ENCODE measurements at places on chromosomes 12 and 14.

- DNase-seq = peak; percentile 70
Observed at GRCh38 chr14:89303456-89304435, 113.3 kb downstream of the FOXN3 start.

DNA sequence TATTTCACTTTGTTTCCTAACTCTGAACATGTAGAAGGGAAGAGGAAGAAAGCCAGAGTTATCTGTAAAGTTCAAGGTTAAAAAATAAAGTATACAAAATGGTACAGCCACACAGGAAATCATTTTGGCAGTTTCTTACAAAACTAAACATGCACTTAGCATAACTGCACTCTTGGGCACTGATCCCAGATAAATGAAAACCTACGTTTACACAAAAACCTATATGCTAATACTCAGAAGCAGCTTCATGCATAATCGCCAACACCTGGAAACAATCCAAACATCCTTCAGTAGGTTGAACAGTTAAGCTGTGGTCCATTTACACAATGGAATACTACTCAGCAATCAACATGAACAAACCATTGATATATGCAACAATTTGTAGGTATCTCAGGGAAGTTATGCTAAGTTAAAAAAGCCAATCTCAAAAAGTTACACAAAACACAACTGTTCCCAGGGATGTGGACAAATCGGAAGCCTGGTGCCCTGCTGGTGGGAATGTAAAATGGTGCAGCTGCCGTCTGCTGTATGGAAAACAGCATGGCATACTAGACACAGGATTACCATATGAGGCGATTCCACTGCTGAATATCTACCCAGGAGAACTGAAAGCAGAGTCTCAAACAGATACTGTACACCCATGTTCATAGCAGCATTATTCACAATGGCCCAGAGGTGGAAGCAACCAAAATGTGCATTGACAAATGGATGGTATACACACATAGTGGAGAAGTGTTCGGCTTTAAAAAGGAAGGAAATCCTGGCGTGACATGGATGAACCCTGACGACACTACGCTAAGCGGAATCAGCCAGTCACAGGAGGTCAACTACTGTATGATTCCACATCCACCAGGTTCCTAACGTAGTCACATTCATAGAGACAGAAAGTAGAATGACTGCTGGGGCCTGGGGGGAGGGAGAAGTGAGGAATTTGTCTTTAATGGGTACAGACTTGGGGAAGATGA is 37.7 kb downstream of the NRDE2 start:
- DNase-seq = no peak

DNA sequence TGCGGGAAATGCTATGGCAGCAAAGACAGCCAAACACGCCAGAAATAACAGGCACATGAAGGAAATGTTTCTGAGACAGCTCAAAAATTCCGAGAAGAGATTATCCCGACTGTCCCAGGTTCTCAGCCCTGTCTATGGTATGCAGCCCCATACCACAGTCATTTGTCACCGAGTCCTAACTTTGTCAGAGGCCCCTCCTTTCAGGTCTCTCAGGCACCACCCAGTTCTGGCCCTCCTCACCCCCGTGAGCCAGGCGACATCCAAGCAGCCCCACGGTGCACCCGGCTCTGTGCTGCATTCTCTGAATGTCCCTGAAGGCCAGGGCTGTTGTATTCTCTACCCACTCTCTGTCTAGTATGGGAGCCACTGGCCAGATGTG is 24.0 kb downstream of the SSH1 start:
- no peak for DNase-seq

DNA sequence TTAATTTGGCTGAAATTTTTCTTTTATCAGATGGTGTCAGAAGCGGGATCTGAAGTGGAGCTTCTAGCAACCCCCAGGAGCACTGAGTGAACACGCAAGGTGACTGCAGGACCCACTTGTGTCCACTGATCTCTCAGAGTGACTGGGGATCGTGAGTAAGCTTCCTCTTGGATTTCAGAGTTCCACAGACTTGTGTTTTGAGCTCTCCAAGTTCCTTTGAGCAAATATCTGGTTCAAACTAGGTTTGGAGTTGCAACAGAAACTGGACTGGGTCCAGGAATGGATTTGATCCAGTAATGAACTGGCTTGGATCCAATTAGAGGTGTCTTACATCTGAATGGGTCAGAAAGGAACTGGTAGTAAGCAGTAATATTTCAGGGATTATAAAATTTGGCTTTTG is 24.7 kb upstream of the B4GALNT1 start:
- DNase-seq = no peak

GRCh38 chr12:87054226-87054625 is 798.0 kb upstream of the MGAT4C start:
- DNase-seq = no peak

DNA sequence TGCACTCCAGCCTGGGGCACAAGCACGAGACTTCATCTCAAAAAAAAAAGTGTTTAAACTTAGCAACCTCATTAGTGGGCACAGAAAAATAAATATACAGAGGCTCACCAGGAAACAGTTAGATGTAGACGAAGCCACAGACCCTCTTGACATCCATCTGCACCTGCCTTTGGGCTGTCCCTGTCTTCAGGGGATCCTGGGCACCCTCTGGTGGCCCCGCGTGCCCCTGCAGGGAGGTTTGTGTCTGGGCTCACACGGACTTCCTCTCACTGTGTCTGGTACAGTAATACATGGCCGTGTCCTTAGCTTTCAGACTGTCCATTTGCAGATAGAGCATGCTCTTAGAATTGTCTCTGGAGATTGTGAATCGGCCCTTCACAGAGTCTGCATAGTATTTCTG is 916.5 kb downstream of the TMEM121 start:
- peak; percentile 63 for DNase-seq

DNA sequence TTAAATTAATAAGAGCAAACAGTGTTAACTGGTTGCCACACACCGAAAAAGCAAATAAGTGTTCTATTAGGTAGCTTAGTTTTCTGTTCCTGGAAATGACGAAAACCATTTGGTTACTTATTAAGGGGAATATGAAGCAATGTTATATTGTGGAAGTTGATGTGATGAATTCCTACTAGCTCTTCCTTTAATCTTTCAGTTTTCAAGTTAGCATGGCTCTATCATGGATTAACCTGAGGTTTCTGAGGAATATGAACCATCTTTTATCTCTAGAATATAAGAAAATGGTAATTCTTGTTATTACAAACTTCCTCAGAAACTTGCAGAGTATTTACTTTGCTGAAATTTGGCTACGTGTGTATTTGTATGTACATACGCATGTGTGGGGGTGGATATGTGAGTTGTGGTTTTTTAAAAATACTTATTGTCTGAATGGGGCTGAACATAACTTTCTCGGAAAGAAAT is 245.7 kb downstream of the KCNC2 start:
- DNase-seq = no peak

- DNase-seq = peak; percentile 25
Observed at GRCh38 chr14:29536886-29537511, 390.6 kb downstream of the PRKD1 start.

DNA sequence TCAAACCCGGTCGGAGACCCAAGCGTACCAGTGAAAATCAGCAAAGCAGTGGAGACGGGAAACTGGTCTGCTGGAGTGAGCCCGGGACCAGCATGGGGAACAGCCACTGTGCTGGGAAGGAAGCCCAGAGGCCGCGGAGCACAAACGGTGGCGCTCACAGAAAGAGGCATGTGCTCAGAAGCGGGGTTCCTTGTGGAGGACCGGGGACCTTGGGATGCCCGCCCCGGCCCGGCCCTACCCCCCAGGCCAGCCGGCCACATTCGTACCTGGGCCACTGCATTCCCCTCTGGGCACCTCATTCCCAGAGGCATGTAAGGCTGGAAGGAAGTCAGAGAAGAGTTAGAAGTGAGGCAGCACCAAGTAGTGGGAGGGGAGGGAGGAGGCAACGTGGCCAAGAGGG is 79.3 kb downstream of the RFLNA start:
- DNase-seq = no peak

DNA sequence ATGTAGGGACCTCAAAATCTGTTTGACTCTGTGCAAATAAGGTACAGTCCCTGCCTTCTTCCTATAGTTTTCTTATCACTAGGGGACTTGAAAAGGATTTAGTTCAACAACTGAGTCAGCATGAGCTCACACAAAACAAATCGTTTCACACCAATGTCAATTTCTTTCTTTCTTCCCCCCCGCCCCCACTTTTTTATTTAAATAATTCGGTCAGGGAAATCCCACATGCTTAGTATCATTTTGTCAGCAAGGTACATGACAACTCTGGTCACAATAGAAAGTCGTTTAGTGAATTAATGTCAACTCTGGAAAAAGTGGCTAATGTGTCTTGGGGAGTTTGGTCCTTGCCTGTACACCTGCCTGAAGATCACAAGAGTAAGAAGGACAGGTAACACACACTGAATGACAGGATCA is 232.2 kb upstream of the PLEKHG7 start:
- DNase-seq = no peak
